T-helper 2 cell (primary cell): ENCODE measurements at places on chromosomes 2 and 18.

DNA sequence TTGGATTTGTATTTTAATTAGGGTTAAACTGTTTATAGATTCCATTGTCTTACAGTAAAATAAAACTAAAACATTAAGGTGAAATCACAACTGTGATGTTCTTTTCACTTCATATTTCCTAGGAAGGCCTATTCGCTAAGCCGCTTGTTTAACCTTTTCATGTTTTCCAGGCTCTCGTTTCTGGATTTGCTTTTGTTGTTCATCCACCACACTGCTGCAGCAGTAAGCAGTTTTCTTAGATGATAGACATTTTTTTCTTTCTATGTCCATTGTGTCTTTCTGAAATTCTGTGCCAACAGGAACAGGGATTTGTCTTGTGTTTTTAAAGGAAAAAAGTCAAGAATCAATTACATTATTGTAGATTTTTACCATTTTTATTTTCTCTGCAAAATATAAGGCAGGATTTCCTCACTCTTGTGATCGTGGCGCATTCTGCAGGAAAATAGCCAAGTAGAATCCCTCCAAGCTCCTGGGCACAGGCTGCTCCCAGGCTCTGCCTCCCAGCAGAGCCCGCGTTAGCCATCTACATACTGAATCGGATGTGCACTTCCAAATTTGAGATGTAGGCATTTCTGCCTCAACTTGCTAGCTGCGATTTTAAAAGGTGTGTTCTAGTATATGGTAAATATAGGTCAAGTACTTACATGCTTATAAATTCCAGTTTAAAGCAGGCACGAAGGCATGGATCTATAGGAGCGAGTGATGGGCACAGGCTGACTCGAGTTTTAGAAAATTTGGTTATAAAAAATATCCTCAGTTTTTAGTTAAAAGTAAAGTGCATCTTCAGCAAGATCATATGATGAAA, 10.2 kb downstream of the TSHZ1 start:
- DNase-seq: no peak

GRCh38 chr2:211407076-211407475, 850.7 kb downstream of the CPS1 start:
- DNase-seq: no peak

DNA sequence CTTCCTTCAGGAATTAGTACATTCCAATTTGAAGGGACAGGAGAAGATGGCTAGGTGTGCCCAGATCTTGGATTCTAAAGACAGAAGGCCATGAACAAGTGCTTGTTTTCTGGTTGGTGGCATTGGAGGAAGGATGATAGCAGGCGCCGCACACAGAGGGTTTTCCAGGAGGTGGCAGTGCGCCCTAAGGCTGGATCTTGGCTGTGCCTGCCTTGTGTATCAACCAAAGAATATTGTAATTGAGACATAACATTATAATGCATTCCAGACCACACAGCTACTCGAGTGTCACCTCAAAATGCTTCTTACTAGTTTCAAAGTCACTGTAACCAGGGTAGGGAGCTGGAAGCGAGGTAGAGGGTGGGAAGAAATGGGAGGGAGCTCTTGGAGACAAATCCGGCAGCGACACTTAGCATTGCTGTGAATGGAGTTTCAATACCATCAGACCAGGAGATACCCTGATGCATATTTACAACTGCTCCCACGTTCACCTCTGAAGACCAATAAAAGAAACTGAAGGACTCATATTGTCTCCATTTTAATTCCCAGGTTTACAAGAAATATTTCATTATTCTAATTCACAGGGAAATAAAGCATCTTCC, 42.5 kb downstream of the CPO start:
- peak; percentile 74 for DNase-seq

DNA sequence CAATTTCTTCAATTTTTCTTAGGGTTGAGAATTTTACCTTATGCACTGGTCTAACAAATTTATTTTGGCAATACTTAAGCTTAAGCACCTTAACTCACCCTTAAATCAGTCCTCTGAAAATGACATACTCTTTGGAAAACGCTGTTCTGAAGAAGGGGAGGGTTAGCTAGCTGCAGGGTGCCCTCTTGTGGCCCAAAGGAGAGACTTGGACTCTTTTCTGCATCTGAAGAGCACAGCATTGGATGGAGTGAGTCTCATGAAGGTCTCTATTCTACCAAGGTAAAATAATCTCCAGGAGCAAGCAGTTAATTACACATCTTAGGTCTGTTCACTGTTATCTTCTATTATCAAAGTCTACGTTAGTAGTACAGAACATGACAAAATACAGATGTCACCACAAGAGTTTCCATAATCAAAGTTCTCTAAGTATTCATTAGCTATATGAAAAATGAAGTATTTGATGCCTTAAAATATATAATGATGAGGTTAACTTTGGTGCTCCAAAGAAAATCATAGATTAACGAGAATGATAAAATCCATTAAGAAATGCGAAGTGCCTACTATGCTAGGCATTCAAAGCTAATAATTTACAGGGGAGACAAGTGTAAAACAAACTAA, 24.4 kb downstream of the PUM2 start:
- DNase-seq: peak; percentile 29

DNA sequence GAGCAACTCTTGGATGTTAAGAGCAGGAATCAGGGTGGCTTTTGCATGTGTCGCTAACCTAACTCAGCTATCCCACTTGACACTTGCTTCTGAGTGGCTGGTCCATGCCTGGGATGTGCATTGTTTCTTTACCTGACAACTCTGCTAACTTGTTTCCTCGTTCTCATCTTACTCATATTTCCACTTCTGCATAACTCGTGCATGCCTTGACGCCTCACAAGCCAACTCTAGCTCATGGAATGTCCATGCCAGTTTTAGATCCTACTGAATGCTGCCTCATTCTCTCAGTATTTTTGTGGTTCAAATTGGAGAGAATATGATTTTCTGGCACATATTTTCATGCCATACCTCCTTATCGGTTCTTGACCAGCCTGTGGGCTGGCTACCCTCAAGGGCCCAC, 52.5 kb downstream of the CDCA7 start:
- no peak for DNase-seq

GRCh38 chr2:69554568-69554967, 89.0 kb downstream of the AAK1 start:
- DNase-seq: no peak

DNA sequence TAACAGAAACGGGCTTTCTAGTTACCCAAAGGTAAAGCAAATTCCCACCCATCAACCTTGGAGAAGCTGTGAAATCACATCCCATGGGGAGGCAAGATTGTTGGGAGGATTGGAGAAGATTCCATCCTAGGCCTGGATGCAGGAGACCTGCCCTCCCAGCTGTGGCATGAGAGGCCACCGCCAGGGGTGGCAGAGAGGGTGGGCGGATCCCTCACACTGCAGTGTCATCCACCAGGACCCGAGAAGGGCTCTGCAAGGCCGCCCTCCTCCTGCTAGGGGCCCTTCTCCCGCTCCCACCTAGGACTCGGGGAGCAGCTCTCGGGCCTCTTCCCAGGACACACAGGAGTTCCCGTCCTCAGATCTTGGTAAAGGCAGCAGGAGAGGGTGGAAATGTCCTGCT, 15.5 kb upstream of the ATG16L1 start:
- no peak for DNase-seq

GRCh38 chr2:65545837-65546805, 113.7 kb upstream of the SPRED2 start:
- DNase-seq: no peak

GRCh38 chr2:118290411-118291250, 202.4 kb downstream of the INSIG2 start:
- no peak for DNase-seq

GRCh38 chr18:58284699-58285448, 240.8 kb downstream of the NEDD4L start:
- no peak for DNase-seq

GRCh38 chr2:218014706-218015585, 12.2 kb upstream of the TNS1 start:
- DNase-seq: no peak

DNA sequence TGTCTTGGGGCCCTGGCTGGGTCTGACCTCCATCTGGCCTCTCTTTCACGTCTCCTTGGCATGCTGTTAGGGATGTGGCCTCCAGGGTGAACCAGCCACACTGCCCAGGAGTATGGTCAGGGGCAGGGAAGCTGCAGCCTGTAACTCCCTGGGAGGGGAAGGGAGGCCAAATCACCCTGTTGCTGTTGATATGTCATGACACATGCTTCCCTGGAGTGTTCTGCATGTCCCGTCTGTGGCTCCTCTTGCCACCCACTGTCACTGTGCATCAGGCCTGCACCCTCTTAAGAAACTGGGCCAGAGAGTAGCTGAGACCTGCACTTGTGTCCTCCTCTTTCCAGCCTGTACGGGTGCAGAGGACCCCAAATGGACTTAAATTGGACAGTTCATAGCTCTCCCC, 221.3 kb downstream of the FHOD3 start:
- DNase-seq: no peak

- DNase-seq: no peak
Measured at GRCh38 chr2:239275847-239276831, 124.7 kb downstream of the HDAC4 start.

GRCh38 chr2:82487354-82487753, 1971.7 kb downstream of the SUCLG1 start:
- no peak for DNase-seq

DNA sequence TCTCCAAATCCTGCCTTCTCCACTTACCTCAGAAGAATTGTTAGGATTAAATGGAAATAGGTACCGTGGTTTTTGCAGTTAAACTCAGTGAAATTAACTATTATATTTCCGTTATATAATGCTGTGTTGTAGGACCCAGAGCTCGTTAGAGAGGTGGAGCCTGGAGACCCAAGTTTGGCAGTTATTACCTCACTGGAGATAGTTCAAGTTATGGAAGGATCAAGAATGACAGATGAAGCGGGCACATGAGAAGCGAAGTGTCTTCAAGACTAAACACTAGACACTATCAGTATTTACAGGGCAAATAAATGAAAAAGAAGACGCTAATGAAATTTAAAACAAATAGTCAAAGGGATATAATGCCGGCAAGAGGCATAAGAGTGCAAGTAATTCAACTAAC, 866 bp downstream of the CWC22 start:
- DNase-seq: no peak

DNA sequence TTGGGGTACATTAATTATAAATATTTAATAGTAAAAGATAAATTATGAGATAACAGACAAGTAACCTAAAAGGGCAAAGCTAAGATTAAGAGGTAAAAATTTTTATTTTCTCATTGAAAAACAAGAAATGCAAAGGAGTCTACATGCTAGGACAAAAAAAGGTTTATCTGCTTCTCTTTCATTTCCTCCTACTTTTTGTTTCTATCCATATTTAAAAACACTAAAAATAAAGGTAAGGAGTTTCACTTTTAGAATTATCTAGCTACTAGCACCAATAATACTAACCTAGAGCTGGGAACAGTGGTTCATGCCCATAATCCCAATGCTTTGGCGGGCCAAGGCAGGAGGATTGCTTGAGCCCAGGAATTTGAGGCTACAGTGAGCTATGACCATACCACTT, 1551.7 kb upstream of the SLC39A10 start:
- DNase-seq: no peak

- no peak for DNase-seq
Measured at GRCh38 chr18:26312199-26312598, 86.0 kb downstream of the TAF4B start.

GRCh38 chr18:36905571-36905970, 76.6 kb downstream of the KIAA1328 start:
- no peak for DNase-seq

- DNase-seq: no peak
Measured at GRCh38 chr2:127953128-127953718, 67.5 kb upstream of the AMMECR1L start.

GRCh38 chr2:160478660-160479059, 14.9 kb downstream of the RBMS1 start:
- no peak for DNase-seq

DNA sequence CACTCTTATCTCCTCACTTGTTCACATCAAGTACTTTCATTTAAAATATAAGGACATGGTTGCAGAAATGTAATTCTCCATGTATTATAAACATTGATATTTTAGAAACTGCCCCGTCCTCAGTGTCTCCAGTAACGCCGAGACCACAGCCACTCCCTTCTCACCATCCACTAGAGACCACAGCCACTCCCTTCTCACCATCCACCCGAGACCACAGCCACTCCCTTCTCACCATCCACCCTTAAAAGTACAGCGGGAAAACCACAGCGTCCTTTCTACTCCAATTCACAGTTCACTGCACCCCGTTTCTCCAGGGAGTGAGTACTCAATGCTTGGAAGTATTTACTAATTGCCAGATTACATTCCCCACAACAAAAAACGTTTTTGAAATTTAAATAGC, 1452.2 kb upstream of the ACVR2A start:
- no peak for DNase-seq

DNA sequence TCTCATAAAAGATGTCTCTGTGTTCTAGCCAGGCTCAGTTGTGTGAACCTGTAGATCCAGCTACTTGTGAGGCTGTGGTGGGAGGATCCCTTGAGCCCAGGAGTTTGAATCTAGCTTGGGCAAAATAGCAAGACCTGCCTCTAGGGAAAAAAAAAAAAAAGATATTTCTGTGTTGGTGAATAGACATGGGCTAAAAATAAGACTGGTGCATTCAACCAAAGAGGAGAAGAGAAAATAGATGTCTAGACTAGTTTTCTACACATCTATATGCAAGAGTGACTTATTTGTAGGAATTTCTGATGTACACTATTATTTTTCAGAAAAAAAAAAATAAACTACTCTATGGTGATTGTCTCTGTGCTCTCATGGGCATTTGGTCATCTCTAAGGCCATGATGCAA, 555.1 kb downstream of the BCL11A start:
- DNase-seq: no peak

- no peak for DNase-seq
Measured at GRCh38 chr2:11764359-11764758, 17.9 kb downstream of the LPIN1 start.

DNA sequence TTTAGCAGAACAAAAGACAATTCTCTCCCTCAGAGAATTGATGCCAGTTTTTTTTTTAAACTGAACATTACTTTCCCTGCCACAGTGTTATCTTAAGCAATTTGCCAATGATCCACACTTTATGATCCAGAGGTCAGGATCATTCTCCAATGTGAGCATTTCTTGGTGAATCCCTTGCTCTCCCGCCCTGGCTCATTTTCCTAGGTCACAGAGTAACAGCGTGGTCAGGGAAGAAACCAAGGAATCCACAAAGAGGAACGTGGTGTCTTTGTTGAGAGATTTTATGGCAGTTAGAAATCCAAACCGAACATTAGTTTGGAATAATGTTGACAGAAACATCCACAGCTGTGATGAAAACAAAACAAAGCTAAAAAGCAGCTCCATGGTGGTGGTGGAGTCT, 250.3 kb downstream of the TTC32 start:
- no peak for DNase-seq

DNA sequence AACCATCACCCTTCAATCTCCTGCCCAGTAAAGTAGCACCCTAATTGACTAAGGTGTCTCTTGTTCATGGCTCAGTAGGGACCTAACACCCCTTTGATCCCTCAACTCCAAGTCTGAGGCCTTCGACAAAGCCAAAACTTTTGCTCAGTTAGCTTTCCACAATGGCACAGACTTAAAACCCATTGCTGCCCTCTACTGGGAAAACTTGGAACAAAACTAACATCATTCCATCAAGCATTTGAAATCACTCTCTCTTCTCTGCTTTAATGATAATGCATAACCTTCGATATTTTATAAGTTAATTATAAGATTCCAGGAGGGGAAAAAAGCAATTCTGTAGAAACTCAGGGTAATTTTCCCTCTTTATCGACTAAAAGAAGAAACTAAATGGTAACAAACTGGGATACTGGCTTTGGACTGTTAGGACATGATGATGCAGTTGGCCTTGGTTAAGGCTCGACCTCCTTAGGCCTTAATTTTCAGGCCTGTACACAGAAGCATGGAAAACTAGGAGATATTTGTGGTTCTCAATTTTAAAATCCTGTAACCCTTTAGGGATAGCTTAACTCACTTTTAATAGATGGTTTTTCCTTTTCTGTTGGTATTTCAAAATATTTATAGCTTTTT, 127.8 kb downstream of the STK39 start:
- peak; percentile 51 for DNase-seq
